ENCODE measurements at places on chromosomes 2 and 18.

GRCh38 chr18:1542230-1542774 is 637.6 kb downstream of the ADCYAP1 start:
- no peak for DNase-seq

GRCh38 chr18:61975526-61976326 is 82.9 kb upstream of the RNF152 start:
- no peak for DNase-seq

GRCh38 chr18:67243799-67244587 is 272.5 kb downstream of the DSEL start:
- DNase-seq: no peak

- no peak for DNase-seq
These were observed 75.2 kb upstream of the CTDP1 start for GRCh38 chr18:79604205-79604912.

GRCh38 chr18:23317975-23318675 is 135.0 kb upstream of the RIOK3 start:
- no peak for DNase-seq

DNA sequence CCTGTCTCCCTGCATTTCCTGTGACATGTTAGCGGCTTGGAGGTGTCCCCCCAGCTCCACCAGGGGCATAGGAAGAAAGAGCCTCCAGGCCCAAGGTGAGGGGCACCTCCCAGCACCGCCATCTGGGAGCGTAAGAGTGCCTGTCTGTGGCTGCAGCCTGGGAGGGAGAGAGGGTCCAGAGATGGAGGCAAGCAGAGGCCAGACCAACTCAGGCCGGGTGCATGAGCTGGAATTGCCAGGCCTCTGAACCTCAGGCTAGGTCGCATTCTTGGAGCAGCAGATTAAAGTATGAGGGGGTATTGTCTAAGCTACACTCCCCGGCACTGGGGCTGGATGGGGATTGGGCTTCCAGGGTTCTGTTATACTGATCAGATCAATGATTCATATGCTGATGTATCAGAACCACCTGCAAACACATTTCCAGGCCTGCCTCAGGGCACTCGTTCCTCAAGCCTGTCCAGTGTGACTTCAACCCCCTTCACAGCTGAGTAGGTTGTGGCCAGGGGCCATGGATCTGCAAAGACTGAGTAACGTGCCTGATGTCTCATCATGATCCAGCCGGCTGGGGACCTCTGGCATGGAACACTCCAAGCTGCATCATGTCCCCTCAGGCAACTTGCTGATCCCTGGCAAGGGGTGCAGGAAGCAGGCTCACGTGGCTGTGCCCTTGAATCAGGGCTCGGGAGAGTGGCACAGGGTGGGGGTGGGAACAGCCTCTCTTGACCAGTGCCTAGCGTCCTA is 73.2 kb downstream of the HS1BP3 start:
- no peak for DNase-seq

GRCh38 chr18:78242254-78242643 is 737.4 kb upstream of the SALL3 start:
- no peak for DNase-seq

- DNase-seq: peak; percentile 79
These were observed 12.0 kb upstream of the NTSR2 start for GRCh38 chr2:11681722-11682589.

- DNase-seq: no peak
These were observed 56.9 kb downstream of the PLA2R1 start for GRCh38 chr2:160005476-160005875.

GRCh38 chr18:64850791-64851190 is 701.9 kb upstream of the LINC00305 start:
- DNase-seq: no peak

- no peak for DNase-seq
These were observed 78.0 kb downstream of the CRIM1 start for GRCh38 chr2:36433311-36434217.

DNA sequence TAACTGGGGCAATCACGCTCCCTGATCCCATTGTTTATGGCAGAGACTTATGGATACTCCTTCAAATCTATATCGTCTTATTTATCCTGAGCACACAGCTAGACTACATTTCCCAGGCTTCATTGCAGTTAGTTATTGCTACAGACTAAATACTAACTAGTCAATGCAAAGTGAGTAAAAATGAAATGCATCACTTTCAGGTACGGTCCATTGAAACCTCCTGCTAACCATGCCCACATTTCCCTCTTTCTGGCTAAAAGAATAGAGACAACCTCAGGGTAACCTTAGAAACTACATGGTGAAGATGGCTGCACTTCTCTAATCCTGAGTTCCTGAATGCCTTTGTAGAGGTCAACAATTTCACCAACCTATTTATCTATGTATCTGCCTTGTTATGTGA is 437.4 kb downstream of the EPHA4 start:
- DNase-seq: no peak

DNA sequence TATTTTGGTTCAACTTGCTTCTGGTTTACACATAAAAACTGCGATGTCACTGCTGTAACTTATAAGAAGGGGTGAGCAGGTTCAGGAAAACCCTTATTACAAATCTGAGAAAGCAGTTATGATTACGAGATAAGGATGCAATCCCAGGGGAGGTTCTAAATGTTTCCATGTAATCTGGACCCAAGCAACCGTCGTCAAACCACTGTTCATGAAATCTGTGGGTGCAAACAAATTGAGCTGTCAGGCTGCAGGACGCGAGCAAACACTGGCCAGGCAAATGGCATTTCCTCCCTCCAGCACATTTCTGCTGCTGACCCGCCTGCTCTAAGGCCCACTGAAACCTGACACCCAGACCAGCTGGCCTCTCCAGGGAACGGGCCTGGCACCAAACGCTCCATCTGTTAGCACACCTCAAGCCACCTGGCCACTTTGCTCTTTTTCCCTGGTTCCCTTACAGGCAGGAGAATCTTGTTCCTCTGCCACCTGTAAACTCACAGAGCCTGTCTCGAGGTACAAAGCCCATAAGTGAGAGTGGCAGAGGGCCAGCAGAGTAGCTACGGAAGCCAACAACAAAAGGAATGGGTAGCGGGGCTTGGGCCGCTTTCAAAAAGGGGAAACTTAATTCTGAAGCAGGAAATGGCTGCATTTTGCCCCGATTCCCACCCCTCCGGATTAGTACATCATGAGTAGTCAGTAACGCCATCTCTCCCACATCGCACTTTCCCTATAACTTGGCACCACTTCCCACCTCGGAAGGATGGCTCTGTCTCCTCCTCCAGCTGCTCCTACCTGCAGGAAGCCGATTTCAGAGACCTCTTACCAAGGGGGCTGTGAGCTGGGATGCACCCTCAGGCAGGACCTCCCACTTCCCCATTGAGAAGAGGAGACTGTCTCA is 26.5 kb downstream of the CRACDL start:
- no peak for DNase-seq

DNA sequence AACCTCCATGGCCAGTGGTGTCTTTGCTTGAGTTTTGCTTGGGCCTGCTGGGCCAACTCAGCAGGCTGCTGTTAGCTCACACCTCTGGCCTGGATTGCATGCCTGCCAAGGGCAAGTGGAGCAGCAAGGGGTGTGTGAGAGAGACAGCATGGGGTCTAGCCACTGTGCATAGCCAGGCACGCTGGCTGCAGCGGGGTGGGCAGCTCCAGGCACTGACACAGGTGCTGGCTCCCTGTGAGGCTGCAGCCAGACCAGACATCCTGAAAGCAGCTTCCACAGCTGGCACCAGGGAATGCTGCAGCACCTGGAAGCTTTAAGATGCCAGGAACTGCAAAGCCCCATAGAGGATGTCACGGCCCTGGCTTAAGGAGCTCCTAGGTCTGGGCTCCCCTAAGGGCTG is 376.4 kb upstream of the VWC2L start:
- no peak for DNase-seq

DNA sequence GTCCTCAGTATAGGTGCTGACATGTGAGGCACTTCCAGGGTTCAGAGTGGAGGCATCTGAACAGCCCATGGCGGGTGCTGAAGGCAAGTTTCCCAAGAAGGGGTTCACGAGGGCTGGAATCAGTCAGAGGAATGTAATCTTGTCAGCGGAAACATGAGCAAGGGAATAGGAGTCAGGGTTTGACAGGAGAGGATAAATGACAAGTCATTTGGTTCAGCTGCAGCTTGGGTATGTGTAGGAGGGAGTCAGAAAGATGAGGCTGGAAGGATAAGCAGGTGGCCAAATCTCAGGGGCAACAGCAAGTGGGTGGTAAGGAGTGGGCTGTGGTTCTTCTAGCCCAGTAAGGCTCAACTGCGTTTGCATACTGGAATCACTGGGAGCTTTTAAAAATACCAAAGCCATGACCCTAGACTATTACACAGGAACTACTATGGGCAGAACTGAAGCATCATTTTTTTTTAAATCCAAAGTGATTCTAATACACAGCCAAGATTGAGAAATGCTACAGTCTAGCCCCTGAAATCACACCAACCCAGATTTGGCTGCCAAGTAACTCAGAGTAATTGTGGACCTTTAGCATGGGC is 41.8 kb upstream of the NAB1 start:
- DNase-seq: no peak

DNA sequence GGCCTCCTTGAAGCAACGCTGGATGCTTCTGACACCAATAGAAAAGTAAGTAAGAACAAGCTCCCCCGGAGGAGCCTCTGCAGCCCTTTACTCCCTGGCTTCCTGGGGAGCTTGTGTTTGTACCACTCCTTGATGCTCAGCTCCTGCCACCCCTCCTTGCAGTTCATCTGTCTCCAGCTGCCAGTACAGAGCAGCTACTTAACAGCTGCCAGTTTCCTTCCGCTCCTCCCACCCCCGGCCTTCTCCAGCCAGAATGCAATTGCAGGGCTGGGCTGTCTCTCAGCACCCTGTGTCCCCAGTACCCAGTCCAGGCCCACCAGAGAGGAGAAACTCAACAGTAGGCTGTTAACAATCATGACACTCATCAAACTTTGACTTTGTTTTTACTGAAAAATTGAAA is 109.4 kb downstream of the AOX1 start:
- no peak for DNase-seq

- no peak for DNase-seq
These were observed 136.1 kb upstream of the PID1 start for GRCh38 chr2:229407170-229407569.

- DNase-seq: no peak
These were observed 39.5 kb downstream of the CYP26B1 start for GRCh38 chr2:72108121-72108520.

- no peak for DNase-seq
These were observed 135.4 kb downstream of the NBAS start for GRCh38 chr2:15425712-15426111.

GRCh38 chr18:7778181-7778580 is 211.1 kb downstream of the PTPRM start:
- no peak for DNase-seq

DNA sequence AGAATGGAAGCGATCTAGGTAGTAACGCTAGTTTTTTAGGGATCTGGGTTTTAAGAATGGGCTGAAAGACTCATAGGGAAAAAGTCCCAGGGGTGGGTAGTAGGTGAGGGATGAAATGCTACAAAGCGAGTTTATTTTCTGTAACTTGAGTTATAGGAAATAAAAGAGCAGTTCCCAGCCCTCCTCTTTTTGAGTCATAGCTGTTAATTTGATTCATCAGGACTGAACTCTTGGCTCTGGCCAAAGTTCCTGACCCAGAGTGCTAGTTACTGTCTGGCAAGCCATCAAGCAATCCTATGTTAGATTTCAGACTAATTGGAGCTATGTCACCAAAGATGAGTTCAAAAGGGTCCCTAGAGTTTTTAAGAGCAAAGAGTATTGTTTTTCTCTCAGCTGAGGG is 17.4 kb upstream of the NOSTRIN start:
- DNase-seq: no peak

- peak; percentile 69 for DNase-seq
These were observed 102.0 kb upstream of the PPP1CB start for GRCh38 chr2:28649481-28650265.

DNA sequence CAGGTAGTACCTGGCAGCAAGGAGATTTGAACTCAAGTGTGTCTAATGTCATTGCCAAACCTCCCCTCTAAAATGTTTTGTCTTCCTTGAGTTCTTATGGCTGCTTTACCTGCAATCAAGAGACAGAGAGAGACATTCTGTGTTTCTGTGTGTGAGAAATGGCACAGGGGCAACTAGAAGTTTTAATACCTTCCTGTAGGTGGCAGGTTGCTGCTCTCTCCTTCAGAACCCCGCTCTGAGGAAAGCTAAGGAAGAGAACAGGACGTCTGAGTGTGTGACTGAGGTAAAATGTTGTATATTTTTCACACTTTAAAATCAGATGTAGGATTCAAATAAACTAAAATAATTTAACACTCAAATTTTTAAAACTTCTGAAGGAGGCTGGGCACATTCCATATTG is 19.2 kb downstream of the DTNA start:
- DNase-seq: no peak

- DNase-seq: no peak
These were observed 528.4 kb upstream of the SYT4 start for GRCh38 chr18:43805646-43806194.
